CD4-positive, alpha-beta T cell (primary cell): ENCODE measurements at places on chromosomes 12 and 14.

DNA sequence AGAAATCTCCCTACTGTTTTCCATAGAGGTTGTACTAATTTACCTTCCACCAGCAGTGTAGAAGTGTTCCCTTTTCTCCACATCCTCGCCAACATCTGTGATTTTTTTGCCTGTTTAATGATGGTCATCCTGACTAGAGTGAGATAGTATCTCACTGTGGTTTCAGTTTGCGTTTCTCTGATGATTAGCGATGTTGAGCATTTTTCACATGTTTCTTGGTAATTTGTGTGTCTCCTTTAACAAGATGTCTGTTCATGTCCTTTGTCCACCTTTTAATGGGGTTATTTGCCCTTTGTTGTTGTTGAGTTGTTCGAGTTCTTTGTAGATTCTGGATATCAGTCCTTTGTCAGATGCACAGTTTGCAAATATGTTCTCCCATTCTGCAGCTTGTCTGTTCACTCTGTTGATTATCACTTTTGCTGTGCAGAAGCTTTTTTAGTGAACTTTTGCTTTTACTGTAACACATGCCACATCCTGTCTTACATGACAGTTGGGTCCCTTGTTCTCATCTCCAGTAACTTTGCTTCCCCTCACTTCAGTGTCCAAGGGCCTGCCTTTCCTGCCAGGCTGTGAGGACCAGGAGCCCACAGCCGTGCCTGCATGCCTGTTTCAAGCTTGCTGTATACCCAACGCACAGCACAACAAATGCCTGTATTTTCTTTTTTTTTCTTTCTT, 64.9 kb downstream of the SPRING1 start:
- DNase-seq, result no peak

GRCh38 chr14:37114559-37114958, 57.8 kb downstream of the SLC25A21 start:
- no peak for DNase-seq

DNA sequence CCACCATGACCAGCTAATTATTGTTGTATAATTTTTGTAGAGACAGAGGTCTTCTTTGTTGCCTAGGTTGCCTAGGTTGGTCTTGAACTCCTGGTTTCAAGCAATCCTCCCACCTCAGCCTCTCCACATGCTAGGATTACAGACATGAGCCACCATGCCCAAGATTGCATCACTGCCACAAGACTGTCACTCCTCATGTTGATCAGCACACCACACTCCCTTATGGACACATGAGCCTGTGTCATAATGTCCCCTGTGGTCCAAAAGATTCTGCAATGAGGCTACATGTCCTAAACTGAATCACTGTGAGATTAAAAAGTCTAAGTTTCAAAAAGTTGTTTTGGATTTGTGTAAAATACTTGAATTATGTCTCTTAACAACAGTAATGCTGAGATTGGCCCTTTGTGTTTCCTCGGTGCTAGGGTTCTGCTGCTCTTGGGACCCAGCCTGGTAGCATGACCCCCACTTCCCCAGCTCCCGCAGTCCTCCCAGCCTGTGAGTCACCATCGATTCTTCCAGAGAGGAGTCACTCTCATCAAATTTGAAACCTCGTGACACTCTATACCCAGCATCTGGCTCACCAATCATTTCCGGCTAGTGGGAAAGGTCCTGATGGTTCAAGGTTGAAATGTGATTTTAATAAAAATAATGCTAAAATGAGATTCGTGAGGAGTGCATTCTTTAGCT, 890.9 kb downstream of the VRK1 start:
- DNase-seq, result no peak

DNA sequence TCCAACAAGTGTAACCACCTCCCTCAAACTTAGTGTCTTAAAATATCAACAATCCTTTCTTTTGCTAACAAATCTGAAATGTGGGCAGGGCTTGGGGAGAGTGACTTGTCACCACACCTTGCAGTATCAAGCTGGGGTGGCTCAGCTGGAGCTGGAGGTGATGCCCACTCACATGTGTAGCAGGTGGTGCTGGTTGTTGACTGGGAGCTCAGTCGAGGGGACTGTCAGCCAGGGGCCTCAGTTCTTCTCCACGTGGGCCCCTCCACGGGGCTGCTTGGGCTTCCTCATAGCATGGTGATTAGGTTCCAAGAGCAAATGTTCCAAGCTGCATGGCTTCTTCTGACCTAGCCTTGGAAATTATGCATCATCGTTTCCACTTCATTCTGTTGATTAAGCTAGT, 32.6 kb upstream of the ESRRB start:
- no peak for DNase-seq

DNA sequence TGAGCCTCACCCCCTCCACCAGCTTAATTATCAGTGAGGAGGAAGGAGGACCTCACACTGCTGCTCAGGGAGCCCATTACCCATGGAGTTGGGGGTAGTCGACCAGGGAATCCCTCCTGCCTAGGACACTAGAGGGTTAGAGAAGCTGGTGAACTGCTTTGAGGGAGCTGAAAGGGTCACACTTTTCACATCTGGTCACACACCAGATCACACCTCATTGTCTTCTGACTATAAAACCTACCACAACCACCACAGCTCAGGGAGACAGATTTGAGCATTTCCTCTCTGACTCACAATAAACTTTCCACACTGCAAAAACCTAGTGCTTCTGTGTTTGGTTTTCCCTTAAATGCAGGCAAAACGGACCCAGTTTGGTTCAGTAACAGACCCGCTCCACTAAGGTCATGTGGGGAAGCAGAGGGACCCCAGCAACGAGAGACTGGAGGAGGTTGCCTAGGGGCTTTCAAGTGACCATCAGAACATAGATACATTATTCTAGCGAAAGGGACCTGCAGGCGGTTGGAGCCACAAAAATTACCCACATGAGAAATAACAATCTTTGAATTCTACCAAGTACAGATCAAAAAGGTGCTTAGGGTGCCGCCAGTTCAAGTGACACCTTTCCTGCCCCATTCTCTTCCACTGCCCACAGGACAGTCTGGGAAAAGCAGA, 151.4 kb upstream of the AVPR1A start:
- no peak for DNase-seq

DNA sequence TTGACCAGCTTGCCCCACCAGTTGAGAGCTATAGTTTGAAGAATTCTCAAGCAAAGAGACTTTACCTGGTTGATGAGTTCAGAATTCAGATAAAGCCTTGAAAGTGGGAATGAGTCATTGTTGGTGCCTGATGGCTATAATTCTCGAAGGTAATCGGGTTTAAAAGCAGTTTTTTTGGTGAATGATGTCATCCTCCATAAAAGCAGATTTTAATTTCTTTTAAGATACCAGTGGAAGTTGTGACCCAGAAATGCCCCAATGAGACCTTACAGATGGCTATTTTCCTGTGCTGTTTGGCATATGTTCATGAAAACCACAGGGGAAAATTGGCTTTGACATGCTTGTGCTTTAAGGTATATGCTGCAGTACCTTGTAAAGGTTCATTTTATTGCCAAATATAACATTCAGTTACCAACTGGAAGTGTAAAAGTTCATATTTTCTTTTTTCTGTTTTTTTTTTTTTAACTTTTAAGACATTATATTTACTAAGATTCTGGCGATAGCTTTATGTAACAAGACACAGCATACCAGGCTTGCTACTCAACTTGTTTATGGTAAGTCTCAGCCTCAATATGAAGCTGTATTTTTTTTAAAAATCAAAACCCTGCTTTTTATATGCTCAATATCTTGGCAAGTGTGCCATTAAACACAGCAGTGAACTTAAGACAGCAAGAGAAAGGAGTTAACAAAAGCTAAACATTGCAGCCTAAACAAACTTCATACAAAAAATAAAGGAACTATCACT, 119.3 kb downstream of the LMNTD1 start:
- DNase-seq, result no peak

- no peak for DNase-seq
These were observed 35.4 kb upstream of the EMP1 start for GRCh38 chr12:13161172-13161571.

GRCh38 chr12:22473212-22473611, 71.1 kb downstream of the C2CD5 start:
- DNase-seq, result no peak

DNA sequence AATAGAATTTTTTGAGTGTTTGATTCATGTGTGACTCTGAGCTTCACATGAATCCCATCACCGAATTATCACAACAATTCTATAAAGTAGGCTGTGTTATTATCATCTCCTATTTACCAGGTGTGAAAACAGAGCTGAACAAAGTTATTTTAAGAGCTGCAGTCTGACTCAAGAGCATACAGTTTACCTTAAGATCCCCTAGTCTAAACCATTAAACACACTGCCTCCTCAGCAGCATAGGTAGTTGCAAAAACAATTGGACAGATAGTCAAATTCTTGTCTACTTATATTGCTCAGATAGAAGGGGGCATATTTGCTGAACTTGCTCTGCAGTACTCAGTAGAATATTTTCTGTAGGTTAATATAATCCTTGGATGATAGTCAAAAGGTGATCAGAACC, 219.8 kb upstream of the ATP2B1 start:
- no peak for DNase-seq

DNA sequence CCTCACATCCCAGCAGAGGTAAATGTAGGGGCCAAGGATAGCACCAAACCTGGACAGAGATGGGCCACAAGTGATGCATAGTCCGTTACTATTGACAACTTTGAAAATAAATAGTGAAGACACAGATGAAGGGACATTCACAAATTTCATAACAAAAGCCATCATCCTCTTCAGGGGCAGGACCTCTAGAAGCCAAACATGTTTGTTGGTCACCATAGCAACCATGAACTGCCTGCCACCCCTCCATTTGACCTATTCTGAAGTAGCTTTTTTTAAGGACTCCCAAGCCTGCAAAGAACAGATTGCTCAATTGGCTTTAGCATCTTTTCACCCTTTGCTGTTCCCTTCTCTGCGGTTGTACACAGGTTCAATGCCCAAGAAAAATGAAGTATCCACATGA, 35.7 kb upstream of the MDM1 start:
- no peak for DNase-seq

DNA sequence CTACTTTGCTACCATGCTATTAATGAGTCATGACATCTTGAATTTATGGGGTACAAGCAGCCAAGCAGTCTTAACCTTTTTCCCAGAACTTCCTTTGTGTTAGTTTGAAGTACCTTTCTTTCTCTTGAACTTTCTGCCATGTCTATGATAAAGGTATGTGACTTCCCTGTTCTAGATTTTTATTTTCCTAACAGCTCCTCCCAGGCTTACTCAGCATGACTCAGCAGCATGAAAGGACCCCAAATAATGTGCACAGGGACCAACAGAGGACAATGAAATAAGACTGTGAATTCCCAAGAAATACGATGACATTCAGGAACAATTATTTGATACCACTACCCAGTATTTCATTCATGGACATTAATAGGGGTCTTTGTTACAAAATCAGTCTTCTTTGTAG, 60.0 kb downstream of the TTC6 start:
- DNase-seq, result no peak

DNA sequence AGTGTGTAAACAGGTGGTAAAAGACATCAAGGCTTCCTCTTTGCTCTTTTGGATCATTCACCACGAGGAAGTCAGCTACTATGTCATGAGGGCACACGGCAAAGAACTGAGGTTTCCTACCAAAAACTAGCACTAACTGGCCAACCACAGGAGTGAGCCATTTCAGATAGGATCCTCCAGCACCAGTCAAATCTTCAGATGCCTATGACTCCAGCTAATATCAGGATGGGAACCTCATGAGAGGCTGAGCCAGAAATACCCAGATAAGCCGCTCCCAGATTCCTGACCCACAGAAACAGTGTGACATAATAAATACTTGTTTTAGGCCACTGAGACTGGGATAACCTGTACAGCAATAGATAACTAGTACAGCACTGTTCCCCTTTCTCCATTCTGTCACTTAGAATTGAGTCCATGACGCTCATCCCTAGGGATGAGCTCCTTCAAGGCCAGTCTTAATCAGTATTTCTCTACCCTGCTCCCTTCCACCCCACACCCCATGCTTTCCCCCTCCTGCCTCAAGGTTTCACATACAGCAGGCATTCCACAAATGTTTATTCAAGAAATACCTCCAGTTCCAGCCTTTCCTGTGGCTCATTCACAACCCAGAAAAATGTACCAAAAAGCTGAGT, 68.4 kb downstream of the PPM1H start:
- DNase-seq, result no peak

GRCh38 chr14:64951291-64951690, 8.7 kb upstream of the GPX2 start:
- no peak for DNase-seq

- DNase-seq, result no peak
These were observed 232.2 kb downstream of the EMP1 start for GRCh38 chr12:13428538-13429265.

DNA sequence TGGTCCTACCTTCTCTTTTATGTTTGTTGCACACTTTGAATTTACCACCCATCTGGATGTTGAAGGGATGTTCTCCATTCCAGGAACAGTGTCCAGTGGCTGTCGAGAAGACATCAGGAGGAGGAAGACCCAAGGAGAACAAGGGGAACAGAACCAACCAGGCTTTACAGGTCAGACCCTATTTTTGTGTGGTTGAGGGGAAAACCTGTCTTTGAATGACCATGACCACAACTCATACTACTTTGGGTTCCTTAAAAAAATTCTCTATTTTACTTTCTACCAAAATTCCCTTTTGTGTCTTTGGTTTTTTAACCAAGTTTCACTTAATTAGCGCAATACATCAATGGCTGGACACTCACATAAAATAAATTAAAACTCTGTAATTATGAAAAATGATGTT, 78.7 kb downstream of the PLXNC1 start:
- DNase-seq, result no peak

DNA sequence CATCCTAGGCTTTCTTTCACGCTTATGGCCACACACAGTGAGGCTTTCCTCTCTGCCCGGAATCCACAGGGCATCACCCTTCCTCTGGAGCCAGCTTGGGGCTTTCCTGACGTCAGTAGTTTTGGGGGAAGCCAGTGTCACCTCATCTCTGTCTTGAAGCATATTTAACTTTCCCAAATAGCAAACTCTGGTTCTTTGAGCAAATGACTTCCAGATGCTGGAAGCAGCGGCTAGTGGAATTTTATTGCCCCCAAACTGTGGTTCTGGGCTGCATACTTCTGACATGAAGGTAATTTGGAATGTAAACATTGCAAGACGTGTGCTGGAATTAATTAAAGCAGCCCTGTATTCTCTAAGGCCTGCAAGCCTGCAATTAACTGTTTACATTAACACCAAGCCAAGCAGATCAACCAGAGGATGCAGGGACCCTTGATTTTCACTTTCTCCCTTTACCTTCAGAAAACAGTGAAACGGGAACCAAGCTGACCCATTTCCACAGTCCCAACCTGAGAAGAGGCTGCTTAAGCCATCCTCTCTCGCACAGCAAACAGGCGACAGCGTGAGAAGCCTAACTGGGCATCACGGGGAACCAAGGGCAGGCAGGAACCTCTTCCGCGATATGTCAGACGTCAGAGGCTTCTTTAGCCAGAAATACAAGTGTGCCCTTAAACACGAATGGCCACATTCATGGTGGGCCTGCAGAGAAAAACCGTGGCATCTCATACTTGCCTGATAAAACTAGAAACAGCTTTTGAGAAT, 258.4 kb downstream of the CACNA1C start:
- no peak for DNase-seq

GRCh38 chr12:84825149-84825548, 87.5 kb downstream of the SLC6A15 start:
- DNase-seq, result no peak

- DNase-seq, result no peak
These were observed 27.0 kb downstream of the MAP3K9 start for GRCh38 chr14:70782361-70782760.

- DNase-seq, result no peak
These were observed 4.9 kb downstream of the PTGDR start for GRCh38 chr14:52272375-52272774.

GRCh38 chr12:113500782-113501311, 29.2 kb upstream of the LHX5 start:
- no peak for DNase-seq

- no peak for DNase-seq
These were observed 108.1 kb upstream of the FOXN3 start for GRCh38 chr14:89524990-89525667.

GRCh38 chr12:74317078-74317601, 220.5 kb upstream of the ATXN7L3B start:
- DNase-seq, result no peak
